ENCODE measurements at places on chromosomes 4 and X.

GRCh38 chrX:7996414-7996813 is 69.2 kb upstream of the PNPLA4 start:
- no peak for DNase-seq

DNA sequence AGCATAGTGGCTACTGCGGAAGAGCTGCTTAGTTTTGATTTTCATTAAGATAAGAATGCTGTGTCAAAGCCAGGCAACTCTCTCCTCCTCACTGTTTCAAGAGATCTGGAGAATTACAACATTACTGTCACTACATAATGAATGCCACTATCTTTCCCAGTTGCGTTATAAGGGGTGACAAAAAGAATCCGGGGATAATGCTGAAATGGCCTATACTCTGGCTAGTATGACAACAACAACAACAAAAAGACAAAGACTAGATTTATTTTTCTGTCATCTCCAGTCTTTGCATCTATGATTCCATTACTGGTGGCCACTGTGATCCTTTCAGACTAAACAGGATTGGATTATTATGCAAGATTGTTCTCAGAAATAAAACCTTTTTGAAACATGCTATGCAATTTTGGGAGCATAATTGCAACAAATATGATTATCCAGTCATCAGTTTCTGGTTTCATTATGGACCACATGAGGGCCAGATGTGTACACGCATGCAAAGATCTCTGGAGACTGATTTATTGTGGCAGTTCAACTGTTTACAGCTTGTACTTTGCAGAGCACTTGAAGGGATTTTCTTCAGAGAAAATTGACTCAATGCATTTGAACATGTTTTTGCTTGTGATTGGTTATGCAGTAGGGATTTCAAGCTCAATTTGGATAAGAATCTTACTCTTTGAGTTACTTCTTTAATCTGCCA is 31.1 kb upstream of the SPANXB1 start:
- no peak for DNase-seq

- DNase-seq, result no peak
Measured at GRCh38 chr4:78552389-78553042, 946 bp downstream of the ANXA3 start.

DNA sequence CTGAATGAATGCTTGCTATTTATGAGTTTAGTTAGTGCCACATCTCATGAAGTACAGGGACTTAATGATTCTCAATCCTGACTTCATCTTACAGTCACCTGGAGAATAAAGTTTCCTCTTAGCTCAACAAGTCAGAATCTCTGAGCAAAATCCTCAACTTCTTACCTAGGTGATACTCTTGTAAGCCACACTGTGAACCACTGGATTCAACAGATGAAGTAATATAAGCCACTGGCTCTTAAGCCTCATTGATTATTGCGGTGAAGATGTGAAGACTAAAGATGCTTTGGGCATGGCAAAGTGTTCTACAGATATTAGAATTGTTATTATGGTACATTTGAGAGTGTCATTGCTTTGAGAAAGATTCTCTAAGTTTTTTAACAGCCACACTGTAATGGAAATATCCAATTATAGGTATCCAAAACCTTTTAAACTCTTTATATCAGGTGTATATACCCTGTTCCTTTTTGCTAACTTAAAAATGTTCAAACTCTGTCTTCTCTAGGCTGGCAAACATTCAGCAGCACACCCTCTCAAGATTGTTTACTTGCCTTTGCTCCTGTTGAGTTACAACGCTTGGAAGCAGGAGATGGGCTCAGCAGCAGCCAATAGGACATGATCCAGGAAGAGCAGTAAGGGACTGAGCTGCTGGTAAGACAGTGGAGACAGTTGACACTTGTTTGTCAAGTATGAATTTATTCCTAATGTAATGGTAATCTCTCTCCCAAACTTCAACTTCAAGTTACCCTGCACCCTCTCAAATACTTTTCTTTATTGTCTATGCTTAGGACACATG is 43.4 kb downstream of the TET2 start:
- DNase-seq, result no peak

GRCh38 chrX:129115104-129115503 is 408.2 kb downstream of the SMARCA1 start:
- DNase-seq, result no peak

GRCh38 chr4:154030746-154031145 is 241.9 kb upstream of the SFRP2 start:
- DNase-seq, result no peak

GRCh38 chr4:75391489-75392166 is 122.6 kb downstream of the RCHY1 start:
- no peak for DNase-seq

- no peak for DNase-seq
Measured at GRCh38 chrX:149648932-149649331, 17.3 kb upstream of the TMEM185A start.
